ENCODE measurements at places on chromosomes 11 and 22.

DNA sequence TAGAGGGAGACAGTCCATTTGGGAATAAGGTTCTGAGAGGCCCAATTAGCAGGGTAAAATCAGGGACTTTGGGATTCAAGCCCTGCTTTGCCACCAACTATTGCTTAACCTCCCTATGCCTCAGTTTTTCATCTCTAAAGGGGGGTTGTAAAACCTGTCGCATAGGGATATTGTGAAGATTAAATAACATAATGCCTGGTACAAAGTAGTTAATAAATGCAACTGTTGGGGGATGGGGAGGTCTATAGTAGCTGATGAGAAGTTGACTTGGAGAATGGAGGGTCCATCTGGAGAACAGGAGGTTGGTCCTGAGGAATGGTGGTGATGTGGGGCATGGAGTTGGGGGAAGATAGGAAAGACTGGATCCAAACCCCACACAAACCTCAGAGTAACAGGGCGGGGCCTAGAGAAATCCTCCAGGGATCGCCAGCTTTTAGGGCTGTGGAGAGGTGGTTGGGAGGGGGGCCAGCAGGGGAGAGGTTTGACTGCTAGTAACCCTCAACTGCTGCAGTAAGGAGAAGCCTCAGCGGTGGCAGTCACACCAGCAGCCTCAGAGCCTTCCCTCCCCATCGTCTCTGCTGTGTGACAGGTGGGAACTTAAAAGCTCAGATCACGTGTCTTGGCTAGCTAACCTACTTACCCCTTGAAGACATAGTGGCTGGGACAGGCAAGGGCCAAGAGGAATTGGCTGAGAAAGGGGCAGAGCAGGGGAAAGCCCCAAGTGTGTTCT is 1.1 kb upstream of the ABCG4 start:
- no peak for DNase-seq

GRCh38 chr11:11279956-11280689 is 72.9 kb downstream of the CSNK2A3 start:
- no peak for DNase-seq

DNA sequence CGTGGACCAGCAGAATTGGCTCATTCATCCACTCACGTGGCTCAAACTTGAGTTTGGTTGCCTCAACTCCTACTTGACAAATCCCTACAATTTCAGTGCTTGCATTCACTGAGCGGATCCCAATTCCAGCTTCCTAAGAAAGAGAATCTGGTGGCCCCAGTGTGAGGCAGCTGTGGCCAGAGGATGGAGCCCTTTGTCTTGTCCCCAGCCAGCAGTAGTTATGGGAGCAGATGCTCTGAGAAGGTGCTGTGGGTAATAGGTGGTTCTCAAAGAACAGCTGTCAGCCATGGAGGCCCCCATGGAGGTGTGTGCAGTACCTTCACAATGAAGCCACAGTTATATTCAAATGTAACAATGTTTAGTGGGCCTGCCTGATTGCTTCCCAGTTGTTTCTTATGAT is 39.3 kb downstream of the KREMEN1 start:
- no peak for DNase-seq

DNA sequence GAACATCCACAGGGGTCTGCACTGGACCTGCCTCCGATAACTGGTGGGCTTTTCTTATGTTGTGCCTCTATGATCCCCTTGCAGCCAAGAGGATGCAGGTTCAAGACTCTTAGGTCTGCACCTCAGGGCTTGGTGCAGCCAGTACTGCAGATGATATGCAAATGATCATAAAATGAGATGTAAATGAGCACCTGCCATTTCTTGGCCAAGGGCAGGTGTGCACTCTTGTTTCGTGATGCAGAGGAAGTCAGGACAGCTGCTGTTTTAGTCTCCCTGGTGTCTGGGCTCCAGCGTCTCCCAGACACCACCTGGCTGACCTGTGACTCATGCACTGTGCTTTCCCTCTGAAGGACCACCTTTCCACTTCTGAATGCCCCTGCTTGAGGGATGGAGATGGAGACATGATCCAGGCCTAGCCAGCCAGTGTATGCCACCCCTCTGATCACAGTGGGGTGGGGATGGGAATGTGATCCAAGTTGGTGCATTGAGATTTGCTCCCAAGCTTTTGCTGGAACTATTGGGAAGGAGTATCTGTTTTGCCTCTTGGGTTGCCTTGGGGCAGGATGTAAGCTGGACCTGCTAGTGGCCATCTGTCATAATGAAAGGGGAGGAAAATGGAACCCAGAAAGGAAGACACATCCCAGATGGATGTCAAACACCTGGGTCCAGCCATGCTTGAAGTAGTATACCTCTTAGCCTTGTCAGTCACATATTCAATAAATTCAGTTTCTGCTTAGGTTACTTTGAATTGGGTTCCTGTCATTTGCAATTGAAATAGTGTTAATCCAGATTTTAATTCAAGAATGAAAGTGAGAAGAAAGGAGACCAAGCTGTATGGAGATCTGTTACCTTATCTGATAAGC is 3.3 kb upstream of the KCNJ11 start:
- DNase-seq = no peak

DNA sequence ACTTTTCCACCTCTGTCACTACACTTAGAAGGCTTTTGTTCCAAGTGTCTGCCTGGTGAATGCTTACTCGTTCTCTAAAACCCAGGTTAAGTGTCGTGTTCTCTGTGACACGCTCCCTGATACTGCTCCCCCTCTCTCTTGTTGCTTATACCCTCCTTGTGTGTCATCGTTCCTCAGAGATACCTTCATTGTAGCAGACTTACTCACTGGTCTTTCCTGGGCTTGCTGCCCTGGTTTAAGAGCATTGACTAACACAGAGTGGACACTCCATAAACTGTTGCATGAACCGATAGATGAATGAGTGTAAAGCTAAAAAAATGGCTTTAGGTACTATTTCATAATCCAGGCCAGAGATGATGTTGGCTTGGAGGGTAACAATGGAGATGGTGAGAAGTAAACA is 171.3 kb downstream of the GRIK4 start:
- DNase-seq = no peak

DNA sequence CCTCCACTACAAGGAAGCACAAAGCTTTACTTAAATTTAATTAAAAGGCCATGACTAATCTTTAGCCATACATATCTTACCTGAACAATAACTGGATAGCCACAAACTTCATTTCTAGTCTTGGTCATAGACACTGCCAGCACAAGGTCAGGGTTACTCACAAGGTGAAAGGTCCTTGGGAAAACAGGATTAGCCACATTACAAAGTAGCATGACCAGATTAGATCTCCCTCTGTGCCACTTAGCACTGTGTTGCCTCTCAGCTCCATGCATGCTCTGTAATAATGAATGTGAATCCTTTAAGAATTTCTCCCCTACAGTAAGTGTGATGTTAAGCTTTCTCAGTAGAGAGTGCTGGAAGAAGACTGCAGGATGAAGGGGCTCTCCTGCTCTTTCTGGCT is 325.1 kb upstream of the MPPED2 start:
- no peak for DNase-seq

- DNase-seq = no peak
Observed at GRCh38 chr22:33240888-33241475, 182.8 kb upstream of the SYN3 start.

DNA sequence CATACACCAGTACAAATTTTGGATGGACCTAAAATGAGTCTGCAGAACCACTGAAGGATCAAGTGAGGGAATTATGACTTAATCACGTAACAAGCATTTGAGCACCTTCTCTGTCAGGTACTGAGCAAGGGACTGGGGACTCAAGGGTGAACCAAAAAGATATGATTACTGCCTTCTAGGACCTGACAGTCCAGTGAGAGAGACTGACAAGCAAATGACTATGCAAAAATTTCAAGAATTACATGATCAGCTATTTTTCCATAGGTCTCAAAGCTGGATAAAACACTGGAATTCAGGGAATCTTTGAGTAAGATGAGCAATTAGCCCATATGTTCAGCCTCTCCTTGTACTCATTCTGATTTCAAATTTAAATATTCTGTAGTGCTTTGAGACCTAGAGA is 5.2 kb upstream of the STT3A start:
- DNase-seq = no peak

- DNase-seq = peak; percentile 46
Observed at GRCh38 chr11:110858547-110858921, 146.3 kb upstream of the ARHGAP20 start.

GRCh38 chr11:19777039-19777376 is 64.4 kb downstream of the NAV2 start:
- DNase-seq = peak; percentile 8

DNA sequence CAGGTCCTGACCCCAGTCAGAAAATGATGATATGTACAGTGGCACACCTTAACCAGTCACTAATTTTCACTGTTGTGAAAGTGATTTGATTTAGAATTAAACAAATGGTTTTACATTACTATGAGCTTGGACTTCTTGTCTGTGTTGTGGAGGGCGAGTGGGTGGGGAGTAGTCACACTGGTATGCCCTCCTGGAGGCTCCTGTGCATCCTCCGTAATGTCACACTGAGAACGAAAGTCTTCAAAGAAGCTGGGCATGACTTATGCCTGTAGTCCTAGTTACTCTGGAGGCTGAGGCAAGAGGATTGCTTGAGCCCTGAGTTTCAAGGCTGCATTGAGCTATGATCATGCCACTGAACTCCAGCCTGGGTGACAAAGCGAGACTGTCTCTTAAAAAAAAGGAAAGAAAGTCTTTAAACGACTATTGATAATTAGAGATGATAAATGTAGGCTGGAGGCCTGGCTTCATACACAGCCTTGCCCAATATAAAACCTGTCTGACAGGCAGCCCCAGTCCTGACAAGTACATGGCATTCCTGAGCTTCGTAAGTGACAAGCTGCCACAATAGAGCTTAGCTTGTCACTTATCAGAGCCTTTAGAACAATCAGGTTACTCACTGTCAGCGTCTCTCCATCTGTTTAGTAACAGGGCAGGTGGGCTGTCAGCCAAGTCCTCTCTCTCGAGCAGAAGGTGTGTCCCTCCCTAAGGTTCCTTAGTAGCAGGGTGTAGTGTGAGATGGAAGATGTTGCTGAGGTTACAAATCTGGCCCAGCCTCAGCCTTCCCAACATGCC is 5.0 kb upstream of the LIMK2 start:
- DNase-seq = no peak

- no peak for DNase-seq
Observed at GRCh38 chr11:46127150-46127638, 5.9 kb upstream of the PHF21A start.

GRCh38 chr11:16013649-16014275 is 342.6 kb downstream of the SOX6 start:
- DNase-seq = no peak

DNA sequence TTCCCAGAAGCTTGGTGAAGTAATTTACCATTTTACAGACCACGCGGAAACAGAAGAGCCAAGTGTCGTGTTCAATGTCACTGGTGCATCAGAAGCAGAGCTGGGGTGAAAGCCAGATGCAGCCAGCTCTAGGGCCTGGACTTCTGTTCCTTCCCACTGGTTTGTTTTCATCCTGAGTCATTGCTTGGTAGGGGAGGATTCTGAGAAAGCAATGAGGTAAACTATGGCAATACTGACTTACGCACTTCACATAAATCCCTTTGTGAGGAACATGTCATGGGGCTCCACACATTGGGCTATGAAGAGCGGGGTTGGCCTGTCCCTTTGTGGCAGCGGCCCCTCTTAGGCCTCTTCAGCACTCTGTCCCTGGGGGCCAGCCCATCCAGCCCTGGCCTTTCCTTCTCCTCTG is 52.4 kb upstream of the RBFOX2 start:
- DNase-seq = no peak

GRCh38 chr11:86815726-86816125 is 15.4 kb downstream of the PRSS23 start:
- DNase-seq = no peak

GRCh38 chr11:134022748-134023147 is 46.1 kb upstream of the JAM3 start:
- no peak for DNase-seq

Data from stimulated activated naive B cell treated with anti-CD40 and anti-IgM and Interleukin-4, amounts not matched to agents 10 μg/mL and 1 μg/mL and 100 μg/mL, for 72 hours (primary cell).